AG04450 (cell line): ENCODE measurements at places on chromosomes 5 and 9. TPM values are rescaled to one million over a fixed set of nuclear protein-coding genes. Genes with fewer than 3 reads are reported as not detected.

- DNase-seq, result no peak
Measured at GRCh38 chr9:106753155-106753671, 109.8 kb upstream of the ZNF462 start.

DNA sequence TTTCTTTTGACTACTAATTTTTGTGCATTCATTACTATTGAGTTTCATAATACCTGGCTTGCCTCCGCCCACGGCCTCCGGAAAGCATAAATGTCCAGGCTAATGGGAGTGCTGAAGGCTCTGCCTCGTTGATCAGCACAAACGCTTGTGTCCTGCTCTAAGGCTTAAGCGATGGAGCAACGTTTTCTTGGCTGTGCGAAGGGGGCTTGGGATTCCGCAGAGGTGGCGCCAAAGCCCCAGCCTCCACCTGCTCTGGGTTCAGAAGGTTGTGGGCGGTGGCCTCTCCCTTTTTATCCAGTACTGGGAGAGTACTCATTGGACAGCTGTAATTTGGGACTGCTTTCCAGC lies 19.7 kb downstream of the ANXA2R start:
- DNase-seq, result no peak

- DNase-seq, result no peak
Measured at GRCh38 chr5:132808448-132808847, 4.7 kb upstream of the SOWAHA start.

- DNase-seq, result no peak
Measured at GRCh38 chr9:89967527-89967926, 362.7 kb downstream of the GADD45G start.

- no peak for DNase-seq
Measured at GRCh38 chr5:165565911-165566310, 2060.5 kb downstream of the MAT2B start.

- DNase-seq, result no peak
Measured at GRCh38 chr9:120212853-120213200, 367.1 kb downstream of the CDK5RAP2 start.

- no peak for DNase-seq
Measured at GRCh38 chr5:177023303-177023664, 788 bp downstream of the ZNF346 start.

GRCh38 chr9:99475401-99476065 lies 253.5 kb downstream of the SEC61B start:
- DNase-seq, result no peak

GRCh38 chr5:112401924-112402323 lies 17.2 kb downstream of the EPB41L4A start:
- DNase-seq, result no peak

GRCh38 chr9:5825895-5826622 lies 6.9 kb downstream of the ERMP1 start:
- no peak for DNase-seq

DNA sequence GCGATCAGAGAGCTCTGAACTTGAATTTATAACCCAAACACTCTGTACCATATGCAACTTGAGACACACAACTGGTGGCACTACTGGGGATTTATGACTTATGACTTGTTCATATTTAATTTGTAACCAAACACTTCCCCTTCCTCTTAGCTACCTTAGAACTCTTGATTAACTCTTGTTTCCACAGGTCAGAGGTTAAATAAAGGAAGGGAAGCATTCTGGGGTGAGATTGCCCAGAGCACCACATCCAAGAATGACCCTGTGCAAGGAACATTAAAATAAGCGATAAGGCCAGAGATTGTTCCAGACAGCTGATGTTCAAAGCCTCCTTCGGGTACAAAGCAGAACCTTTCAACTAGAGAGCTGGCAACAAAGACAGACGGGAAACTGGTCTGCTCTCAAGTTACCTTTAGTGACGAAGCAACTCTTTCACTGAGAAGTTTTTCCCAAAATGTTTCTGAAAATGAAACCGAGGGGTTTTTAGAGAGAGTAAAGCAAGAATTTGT lies 242.6 kb downstream of the DENND1A start:
- no peak for DNase-seq

GRCh38 chr5:81080809-81081460 lies 120.8 kb downstream of the RASGRF2 start:
- DNase-seq, result no peak

DNA sequence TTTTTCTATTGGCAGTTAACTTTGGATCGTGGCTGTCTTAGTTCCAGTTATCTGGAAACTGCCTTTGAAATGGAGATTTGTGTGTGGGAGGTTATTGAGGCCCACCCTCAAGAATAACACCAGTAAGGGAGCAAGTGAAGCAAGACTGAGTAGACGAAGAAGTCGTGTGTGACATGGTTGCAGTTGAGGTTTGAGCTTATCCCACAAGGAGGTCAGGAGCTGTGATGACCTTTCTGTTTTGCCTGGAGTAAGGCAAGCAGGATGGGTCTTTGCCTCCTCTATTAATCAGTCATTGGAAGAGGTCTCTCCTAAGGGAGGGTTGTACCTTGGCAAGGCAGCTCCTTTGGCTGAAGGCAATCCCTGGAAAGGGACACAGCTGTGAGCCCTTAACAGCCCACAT lies 49.6 kb upstream of the CTXN3 start:
- DNase-seq, result no peak

DNA sequence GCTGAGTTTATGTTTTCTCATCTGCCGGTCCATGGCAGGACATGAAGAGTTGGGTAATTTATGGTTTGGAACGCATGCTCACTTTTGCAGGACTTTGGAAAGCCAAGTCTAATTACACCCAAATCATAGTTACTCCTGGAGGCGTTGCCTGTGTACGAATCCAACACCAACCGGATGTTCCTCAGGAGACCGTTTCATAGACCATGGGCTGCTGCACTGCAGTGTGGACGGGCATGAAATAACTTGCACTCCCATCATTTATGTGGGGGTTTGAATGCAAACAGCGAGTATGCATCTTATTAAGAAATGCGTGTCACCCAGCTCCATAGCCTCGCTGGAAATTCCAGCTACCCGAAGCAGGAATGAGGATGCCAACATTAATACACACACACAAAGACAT lies 96.1 kb upstream of the IRX2 start:
- no peak for DNase-seq

GRCh38 chr5:168747987-168748777 lies 169.0 kb upstream of the PANK3 start:
- DNase-seq, result no peak

- no peak for DNase-seq
Measured at GRCh38 chr5:89181546-89181945, 298.6 kb upstream of the MEF2C start.

EMB gene
- 0.83 and 0.89 TPM in 2 replicates for polyA plus RNA-seq

SPAG8 gene
- 0.56 and 0.58 TPM in 2 replicates for polyA plus RNA-seq

MSX2 gene
- polyA plus RNA-seq, result 7.2 and 9.5 TPM in 2 replicates

PCDHA9 gene
- polyA plus RNA-seq, result 0.02 TPM in 1 of 2 replicates, not detected in the other

CDH9 gene
- polyA plus RNA-seq, result not detected in 2 replicates

NTRK2 gene
- not detected in 2 replicates for polyA plus RNA-seq
